ENCODE measurements at places on chromosomes 16 and 17.

DNA sequence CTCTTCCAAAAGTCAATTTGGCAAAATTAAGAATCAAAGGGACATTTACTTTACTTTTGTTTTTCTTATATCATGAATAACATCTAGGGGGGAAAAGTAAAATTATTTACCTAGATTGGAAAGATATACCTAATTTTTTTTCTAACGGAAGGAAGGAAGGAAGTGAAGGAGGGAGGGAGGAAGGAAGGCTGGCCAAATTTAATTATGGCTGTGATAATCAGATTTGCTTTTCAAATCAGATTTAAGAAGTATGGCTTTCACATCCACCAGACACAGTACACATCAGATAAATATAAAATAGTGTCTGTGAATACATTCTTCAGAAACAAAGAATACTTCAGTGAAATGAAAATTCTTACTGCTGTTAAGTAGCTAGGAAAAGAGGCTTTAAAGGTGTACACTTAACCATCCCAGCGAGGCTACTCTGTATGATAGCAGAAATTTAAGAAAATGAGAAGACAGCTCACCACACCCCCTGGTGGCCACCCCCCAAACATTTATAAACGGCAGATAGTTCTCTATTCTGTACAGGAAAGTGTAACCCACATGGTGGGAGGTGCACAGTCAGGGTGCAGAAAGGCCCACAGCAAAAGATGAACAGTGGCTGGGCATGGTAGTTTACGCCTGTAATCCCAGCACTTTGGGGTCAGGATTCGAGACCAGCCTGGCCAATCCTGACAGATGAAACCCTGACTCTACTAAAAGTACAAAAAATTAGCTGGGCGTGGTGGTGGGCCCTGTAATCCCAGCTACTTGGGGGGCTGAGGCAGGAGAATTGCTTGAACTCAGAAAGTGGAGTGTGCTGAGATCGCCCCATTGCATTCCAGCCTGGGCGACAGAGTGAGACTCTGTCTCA, 150.8 kb downstream of the SSH2 start:
- DNase-seq, result peak; percentile 81

GRCh38 chr17:39924691-39925055, 2.7 kb downstream of the ORMDL3 start:
- DNase-seq, result no peak

DNA sequence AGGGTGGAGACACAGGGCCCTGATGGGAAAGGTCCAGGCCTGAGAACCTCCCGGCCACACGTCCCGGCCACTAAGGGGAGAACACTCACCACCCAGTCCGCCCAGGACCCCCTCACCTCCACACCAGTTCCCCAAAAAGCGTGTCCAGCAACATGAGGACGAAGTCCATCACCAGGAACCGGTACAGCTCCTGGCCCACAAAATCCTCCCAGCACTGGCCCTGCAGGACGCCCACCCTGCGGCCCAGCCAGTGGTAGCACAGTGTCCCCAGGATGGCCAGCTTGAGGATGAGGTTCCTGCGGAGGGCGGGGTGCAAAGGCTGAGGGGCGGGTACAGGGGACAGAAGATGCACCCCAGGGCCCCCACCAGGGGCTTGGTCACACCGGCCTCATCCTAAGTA, 8.0 kb downstream of the TMC6 start:
- no peak for DNase-seq

- peak; percentile 72 for DNase-seq
Observed at GRCh38 chr17:41695954-41696757, 7.5 kb downstream of the EIF1 start.

GRCh38 chr16:89001117-89002027, 24.4 kb upstream of the CBFA2T3 start:
- no peak for DNase-seq

- no peak for DNase-seq
Observed at GRCh38 chr17:9814337-9814945, 7.4 kb downstream of the GSG1L2 start.

DNA sequence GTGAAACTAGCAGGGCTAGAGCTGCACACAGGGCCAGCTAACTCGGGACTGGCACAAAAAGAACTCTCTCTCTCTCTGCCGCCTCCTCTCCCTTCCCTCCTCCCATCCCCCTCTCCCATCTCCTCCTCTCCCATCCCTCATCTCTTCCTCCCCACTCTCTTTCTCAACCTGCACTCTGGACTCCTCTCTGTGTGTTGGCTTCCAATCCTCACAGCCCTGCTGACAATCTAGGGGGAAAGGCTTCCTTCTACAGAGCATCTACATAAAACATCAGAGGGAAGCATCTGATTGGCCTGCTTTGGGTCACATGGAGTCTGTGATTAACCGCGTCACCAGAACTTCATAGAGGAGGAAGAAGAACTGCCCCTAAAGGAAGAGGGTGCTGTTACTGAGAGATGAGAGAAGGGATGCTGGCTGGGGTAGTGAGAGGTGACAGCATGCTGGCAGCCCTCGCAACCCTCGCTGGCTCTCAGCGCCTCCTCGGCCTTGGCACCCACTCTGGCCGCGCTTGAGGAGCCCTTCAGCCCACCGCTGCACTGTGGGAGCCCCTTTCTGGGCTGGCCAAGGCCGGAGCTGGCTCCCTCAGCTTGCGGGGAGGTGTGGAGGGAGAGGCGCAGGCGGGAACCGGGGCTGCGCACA, 12.8 kb upstream of the ZFP90 start:
- no peak for DNase-seq

DNA sequence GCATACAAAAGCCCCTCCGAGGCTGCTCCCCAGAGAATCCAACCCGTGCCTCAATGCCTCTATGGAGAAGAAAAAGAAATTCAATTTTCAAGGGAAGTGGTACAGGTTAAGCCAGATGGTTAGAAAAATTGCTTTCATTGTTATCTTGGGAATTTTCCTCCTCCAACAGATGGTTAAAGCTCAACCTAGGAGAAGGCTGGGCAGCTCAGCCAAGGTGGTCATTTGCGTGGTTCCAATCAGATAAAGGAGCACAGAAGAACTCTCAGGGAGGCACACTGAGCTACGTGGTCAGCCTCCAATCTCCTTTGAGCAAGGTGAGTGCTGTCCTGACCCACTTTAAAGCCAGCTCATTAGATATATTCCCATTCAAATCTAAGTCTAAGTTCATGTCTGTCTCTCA, 106.7 kb downstream of the STX8 start:
- DNase-seq, result no peak

GRCh38 chr17:56697190-56697589, 103.7 kb downstream of the NOG start:
- no peak for DNase-seq

All from stimulated activated CD4-positive, alpha-beta T cell treated with anti-CD3 and anti-CD28 coated beads, Interleukin-1b, Interleukin-23, amount 100 ng/mL, for 4 hours (primary cell).